Activated naive CD4-positive, alpha-beta T cell treated with anti-CD3 and anti-CD28 coated beads, Interleukin-2, amount 10 ng/mL, durations not matched to agents 5 hours and 36 hours (primary cell): ENCODE measurements at places on chromosomes 1 and 21. TPM values are rescaled to one million over a fixed set of nuclear protein-coding genes. Genes with fewer than 3 reads are reported as not detected.

The MIA3 gene
- 63.9 TPM for total RNA-seq

The ZFP69B gene
- 4.6 TPM for total RNA-seq

The GJA9 gene
- total RNA-seq = not detected

The HENMT1 gene
- 18.5 TPM for total RNA-seq

The LYPLA2 gene
- total RNA-seq = 71.0 TPM

The MMP23B gene
- total RNA-seq = 4.2 TPM

The RNF207 gene
- total RNA-seq = 4.4 TPM

The TP73 gene
- total RNA-seq = 2.9 TPM

The NHLH1 gene
- total RNA-seq = 0.18 TPM

The GPR3 gene
- 0.48 TPM for total RNA-seq

The LCE2B gene
- total RNA-seq = not detected

The OR2AK2 gene
- total RNA-seq = not detected

The NFASC gene
- total RNA-seq = not detected

The HUNK gene
- 0.23 TPM for total RNA-seq

The IVNS1ABP gene
- total RNA-seq = 93.5 TPM

The CELA2A gene
- total RNA-seq = not detected

The PROX1 gene
- not detected for total RNA-seq

The SLAMF7 gene
- 7.6 TPM for total RNA-seq

The HSD3B2 gene
- total RNA-seq = not detected

The LCE1F gene
- total RNA-seq = not detected

The XCL2 gene
- not detected for total RNA-seq

The FAM163A gene
- not detected for total RNA-seq

The OR10Z1 gene
- not detected for total RNA-seq

The CFHR2 gene
- total RNA-seq = not detected

The PDE4B gene
- total RNA-seq = 49.7 TPM

The PGBD5 gene
- not detected for total RNA-seq
